ENCODE measurements at places on chromosomes 16 and 17. TPM values are rescaled to one million over a fixed set of nuclear protein-coding genes. Genes with fewer than 3 reads are reported as not detected.

- DNase-seq, result no peak
Observed at GRCh38 chr16:19005561-19006445, 22.1 kb downstream of the TMC7 start.

DNA sequence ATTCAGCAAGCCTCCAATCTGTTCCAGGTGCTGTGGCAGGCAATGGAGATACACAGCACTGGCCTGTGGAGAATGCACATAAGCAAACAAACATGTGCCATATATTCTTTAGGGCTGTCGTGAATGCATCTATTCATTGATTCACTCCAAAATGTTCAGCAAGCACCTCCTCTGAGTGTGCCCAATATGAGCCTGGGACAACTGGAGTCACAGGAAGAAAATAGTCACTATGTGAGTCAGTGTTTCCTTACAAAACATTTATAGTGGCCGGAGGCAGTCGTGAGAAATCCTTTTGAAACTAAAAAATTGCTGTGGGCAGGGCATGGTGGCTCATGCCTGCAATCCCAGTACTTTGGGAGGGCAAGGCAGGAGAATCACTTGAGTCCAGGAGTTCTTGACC lies 310.1 kb downstream of the CA10 start:
- no peak for DNase-seq

- no peak for DNase-seq
Observed at GRCh38 chr16:9800186-9800738, 382.0 kb downstream of the GRIN2A start.

Gene NLK
- total RNA-seq, result 11.7 TPM

Gene ABCA6
- total RNA-seq, result 0.22 TPM

DNA sequence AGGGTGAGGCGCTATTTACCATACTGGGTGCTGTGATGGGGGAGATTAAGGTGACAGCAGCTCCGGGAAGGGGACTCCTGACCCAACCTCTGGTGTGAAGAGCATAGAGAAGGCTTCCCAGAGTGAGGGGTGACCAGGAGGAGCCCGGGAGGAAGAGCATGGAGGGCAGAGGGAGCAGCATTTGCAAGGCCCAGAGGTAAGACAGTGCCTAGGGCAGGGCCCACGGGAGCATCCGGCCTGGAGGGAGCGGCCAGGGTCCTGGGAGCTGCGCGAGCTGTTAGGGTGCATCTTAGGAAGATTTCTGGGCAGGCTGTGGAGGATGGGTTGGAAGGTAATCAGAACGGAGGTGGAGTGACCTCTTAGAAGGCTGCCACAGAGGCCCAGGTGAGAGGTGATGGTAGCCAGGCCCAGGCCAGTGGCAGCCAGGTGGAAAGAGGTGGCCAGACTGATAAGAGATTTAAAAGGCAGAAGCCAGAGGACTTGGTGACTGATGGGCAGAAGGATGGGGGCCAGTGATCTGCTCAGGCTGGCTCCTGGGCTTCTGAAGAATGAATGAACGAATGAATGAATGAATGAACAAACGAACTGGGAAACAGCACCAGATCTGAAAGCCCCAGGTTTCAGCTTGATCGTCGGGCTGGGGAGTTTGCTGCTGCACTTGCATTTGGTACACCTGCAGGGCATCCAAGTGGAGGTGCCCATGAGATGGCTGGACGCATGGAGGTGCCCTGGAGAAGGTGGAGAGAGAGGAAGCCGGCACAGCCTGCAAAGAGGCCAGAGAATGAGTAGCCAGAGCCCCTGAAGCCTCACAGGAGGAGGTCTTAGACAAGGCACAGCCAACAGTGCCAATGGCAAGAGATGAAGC lies 13.0 kb upstream of the TMEM92 start:
- DNase-seq, result no peak

Gene MEOX1
- total RNA-seq, result 0.36 TPM

All from activated T-cell treated with anti-CD3 and anti-CD28 coated beads, Interleukin-2, amount 50 U/mL, for 72 hours (primary cell).